Left lung (tissue), 14 donors: ENCODE measurements at places on chromosomes 7 and 10. TPM values are rescaled to one million over a fixed set of nuclear protein-coding genes. Genes with fewer than 3 reads are reported as not detected.

DNA sequence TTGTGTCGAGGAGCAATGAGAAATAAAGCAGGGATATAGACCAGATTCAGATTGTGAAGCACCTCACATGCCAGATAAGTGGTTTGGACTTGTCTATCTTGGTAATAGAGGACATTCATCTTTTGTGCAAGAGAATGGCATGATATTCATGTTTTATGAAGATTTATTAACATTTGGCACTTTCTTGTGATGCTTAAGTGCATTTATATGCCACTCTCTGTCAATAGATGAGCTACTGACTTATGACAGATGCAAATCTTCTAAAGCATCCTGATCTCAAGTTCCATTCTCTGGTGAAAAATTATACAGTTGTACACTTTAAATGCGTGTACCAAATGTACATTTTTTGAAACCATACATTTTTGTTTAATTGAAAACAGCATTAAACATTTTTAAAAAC is 415.3 kb downstream of the SORCS3 start:
- DNase-seq, result no peak

DNA sequence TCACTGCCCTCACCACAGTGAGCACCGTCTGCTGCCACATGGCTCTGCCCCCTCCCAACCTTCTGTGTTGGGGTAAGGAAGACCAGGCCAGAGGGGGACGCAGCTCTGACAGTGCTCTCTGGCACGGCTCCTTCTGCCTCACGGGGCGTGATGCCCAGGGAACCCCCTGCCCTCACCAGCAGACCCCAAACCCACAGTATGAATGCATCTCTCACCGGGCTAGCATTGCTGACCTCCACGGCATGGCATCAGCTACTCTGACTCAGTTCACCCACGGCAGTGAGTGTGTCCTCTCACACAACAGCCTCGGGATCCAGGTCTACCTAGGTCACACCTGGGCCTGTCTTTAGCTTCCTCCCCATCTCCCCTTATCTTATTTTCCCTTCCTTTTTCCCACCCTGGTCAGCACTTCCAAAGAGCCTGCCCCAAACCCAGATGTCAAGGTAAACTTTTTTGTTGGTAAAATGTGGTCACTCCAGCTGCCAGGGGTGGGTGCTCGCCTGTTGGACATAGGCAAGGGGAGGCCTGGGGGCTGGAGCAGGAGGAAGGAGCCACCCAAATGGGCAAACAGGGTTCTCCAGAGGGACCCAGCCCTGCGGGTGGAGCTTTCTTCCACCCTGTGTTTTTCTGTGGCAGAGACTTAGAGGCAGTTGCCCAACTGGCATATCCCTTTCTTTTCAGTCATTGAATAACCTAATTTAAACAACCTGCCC is 4.4 kb downstream of the CALML3 start:
- no peak for DNase-seq

DNA sequence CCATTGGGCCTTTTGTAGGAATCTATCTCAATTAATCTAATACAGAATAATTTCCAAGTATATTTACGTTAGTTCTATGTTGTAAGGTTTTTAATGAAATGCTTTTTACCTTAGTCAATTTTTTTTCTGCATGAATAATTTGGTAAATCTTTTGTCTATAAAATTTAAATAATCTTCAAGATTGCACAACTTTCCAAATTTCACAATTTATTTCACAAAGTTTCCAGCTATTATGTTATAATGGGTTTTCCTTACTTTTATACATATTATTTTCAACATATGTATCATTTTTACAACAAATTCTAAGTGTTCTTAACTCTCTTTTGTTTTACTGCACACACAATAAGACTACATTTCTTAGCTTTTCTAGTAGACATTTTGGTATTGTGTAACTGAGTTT is 470.7 kb downstream of the ETV1 start:
- DNase-seq, result no peak

GRCh38 chr7:113071465-113071864 is 15.2 kb downstream of the GPR85 start:
- DNase-seq, result no peak

The GPR26 gene
- polyA plus RNA-seq, result not detected

DNA sequence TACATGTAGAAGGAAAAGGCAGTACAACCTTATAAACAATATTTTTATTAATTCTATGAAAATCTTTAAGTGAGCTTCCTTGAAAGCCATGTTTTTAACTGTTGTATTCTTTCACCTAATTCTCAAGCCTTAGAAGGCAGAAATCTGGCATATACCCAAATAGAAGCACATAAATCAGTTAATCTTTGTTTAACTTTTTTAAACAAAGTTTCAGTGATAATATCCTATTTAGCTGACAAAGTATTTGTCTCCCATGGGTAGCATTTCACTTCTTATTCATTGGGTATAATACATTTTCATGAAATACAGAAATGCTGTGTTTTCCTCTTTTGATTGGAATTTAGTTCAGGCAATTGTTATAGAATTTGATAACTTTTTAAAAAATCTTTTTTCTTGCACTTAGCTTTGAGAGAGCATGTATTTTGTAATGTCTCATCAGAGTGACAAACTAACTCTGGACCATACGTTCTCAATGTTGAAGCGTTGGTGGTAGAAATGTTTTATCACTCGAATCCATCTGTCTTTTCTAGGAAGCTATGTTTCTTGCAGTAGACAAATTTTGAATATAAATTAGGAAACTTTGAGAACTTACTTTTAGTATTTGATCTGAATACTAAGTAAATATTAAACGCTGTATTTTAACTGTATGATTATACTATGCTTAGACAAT is 78.1 kb downstream of the CREM start:
- DNase-seq, result no peak

GRCh38 chr10:61592581-61592980 is 70.1 kb upstream of the CABCOCO1 start:
- no peak for DNase-seq

GRCh38 chr7:151838072-151838471 is 38.8 kb downstream of the PRKAG2 start:
- DNase-seq, result no peak

- DNase-seq, result no peak
These were observed 1.8 kb upstream of the DLX6 start for GRCh38 chr7:97003262-97004246.

GRCh38 chr10:78464856-78465267 is 431.2 kb downstream of the RPS24 start:
- no peak for DNase-seq

- DNase-seq, result no peak
These were observed 785 bp downstream of the DNTT start for GRCh38 chr10:96305019-96305418.

GRCh38 chr10:51369903-51370302 is 295.6 kb downstream of the PRKG1 start:
- no peak for DNase-seq

- DNase-seq, result no peak
These were observed 165.4 kb downstream of the ST7 start for GRCh38 chr7:117118579-117119180.

- DNase-seq, result no peak
These were observed 23.7 kb upstream of the TNKS2 start for GRCh38 chr10:91774571-91774970.

The OR6V1 gene
- not detected for polyA plus RNA-seq

- no peak for DNase-seq
These were observed 502.8 kb downstream of the TCERG1L start for GRCh38 chr10:130808686-130809085.

The ITPRID1 gene
- polyA plus RNA-seq, result not detected

GRCh38 chr10:110303681-110304080 is 1.0 kb downstream of the SMNDC1 start:
- DNase-seq, result no peak

DNA sequence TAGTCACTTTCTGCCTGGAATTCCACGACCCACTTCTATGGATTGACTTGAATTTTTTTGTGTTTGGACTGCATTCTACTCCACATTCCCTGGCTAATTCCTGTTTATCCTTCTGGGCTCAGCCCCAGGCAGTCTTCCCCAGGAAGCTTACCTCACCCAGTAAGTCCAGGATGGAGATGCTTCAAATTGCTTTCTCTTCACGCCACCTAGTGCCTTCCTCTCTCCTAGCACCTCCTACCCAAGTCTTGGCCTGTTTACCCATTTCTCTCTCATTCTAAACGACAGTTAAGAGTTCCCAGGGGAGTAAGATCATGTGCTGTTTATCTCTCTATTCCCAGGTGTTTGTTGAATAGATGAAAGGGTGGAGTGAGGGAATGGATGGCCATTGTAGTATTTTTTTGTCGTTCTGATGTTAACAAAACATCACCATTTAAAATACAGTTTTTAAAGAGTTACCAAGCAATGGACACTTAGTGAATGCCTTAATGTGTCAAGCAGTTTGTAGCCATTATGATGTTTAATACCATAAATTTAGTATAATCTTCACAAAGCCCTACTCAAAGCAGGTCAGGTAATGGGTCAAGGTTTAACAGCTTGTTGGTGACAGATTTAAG is 45.5 kb upstream of the TARP start:
- no peak for DNase-seq

The GTF2IRD2 gene
- 45.1 TPM for polyA plus RNA-seq

The GHRHR gene
- 0.51 TPM for polyA plus RNA-seq

DNA sequence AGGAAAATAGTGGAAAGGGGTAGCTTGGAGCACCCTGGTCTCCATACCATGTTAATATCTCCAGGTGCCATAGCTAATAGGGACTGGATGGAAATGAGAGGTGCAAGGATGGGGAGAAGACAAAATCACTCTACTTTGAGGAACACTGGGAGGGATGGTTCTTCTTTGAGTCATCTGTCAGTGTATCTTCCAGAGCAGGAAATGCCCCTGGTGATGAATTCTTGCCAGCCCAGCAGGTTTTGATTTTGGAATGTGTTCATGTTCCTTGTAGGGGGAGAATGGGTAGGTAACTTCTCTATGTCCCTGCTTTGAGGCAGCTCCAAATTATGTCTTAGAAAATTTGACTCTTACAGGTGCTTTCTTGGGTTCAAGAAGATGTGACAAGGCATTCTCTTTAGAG is 177.0 kb upstream of the GLI3 start:
- DNase-seq, result no peak

The RBM17 gene
- polyA plus RNA-seq, result 215 TPM
